ENCODE measurements at places on chromosomes 4 and X. TPM values are rescaled to one million over a fixed set of nuclear protein-coding genes. Genes with fewer than 3 reads are reported as not detected.
A peak's percentile ranks its signal among the peaks of the same experiment; 100 is the strongest.

- DNase-seq: no peak
Measured at GRCh38 chrX:124010566-124010965, 49.1 kb downstream of the STAG2 start.

- DNase-seq: peak; percentile 99
Measured at GRCh38 chr4:102429553-102429952, 71.6 kb upstream of the NFKB1 start.

DNA sequence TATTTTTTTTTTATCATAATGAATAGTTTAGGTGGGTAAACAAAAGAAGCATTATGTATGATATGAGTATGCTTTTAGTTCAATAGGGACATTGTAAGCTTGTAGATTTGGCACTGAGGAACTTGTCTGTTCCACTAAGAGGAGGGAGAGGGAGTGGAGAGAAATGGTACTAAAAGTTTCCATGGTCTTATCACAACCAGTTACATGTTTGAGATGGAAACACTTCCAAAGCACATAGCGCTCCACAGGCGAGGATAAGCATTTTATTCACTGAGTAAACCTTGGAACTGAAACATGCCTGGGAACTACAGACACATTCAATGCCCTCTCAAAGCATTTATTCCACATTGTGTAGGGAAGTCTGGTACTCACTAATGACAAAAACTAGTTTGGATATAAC is 15.5 kb downstream of the MYOZ2 start:
- no peak for DNase-seq

DNA sequence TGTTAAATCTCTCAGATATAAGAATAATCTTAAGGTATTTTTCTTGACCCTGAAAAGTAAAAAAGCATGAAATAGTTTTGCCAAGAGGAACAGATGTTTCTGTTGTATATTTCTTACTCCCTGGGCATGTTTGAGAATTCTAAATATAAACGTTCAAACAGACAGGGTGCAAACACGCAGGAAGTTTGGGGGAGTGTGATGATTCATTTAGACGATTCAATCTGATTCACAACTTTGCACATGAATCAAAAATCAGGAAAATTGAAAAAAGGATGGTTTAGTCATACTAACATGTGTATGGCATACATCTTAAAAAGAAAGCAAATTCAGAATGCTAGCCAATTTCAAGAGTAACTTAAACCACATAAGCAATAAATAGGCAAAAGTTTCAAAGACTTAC is 340.3 kb upstream of the GRID2 start:
- DNase-seq: peak; percentile 67

DNA sequence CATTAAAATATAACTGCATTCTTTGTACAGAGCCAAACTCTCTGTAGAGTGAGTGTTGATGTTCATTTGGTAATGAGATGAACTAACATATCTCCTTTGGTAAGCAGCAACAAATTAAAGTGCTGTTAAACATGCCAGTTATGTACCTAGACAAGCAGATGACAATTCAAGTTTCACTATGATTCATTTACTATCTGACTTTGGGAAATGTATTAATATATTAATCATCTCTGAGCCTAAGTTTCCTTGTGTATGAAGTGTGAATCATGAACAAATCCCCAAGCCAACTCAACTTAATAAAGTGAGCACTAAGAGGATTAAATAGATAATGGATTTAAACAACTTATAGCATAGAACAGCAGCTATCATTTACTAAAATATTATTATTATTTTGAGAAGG is 1044.2 kb downstream of the GLUD2 start:
- DNase-seq: no peak

ARMCX4 gene
- 3.4 TPM for polyA plus RNA-seq

KLF8 gene
- 3.4 TPM for polyA plus RNA-seq

- DNase-seq: no peak
Measured at GRCh38 chrX:109783701-109784079, 50.6 kb upstream of the ACSL4 start.

GRCh38 chr4:8597319-8597718 is 4.8 kb downstream of the CPZ start:
- no peak for DNase-seq

DNA sequence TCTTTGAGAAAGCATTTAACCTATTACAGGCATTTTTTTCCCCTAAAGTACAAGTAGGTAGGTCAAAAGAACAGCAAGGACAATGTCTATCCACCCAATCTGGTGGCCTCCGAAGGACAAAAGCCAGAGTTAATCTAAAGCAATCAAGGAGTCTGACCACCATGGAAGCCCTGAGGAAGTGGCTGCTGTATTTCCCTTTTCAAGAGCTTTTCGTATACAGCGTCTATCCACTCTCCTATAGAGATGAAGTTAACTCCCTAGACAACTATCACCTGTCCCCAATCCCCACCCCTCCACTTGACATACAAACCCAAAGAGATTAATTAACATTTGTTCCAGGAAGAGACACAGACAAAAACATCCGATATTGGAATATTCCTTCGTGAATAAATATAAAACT is 85.5 kb downstream of the SNCA start:
- no peak for DNase-seq

GASK1B gene
- polyA plus RNA-seq: 51.6 TPM

- peak; percentile 50 for DNase-seq
Measured at GRCh38 chr4:168863719-168864647, 146.1 kb downstream of the CBR4 start.

GRCh38 chrX:22689290-22689689 is 310.5 kb upstream of the DDX53 start:
- DNase-seq: no peak

DNA sequence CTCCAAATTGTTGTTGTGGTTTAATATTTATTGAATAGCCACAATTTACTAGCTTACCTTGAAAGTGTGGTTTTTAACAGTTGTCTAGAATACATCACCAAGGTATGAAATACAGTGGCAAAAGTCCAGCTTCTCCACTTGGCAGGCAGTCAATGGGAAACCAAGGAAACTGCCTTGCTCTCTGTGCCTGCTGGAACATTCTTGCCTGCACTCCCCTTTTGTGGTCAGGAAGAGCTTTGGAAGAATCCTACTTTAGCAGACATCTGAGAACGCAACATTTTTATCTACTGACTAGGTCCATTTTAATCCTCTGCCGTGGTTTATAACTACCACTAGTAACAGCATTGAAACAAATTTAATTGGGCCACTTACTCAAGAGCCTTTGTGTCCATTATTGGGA is 64.5 kb downstream of the TENM3 start:
- peak; percentile 90 for DNase-seq

DNA sequence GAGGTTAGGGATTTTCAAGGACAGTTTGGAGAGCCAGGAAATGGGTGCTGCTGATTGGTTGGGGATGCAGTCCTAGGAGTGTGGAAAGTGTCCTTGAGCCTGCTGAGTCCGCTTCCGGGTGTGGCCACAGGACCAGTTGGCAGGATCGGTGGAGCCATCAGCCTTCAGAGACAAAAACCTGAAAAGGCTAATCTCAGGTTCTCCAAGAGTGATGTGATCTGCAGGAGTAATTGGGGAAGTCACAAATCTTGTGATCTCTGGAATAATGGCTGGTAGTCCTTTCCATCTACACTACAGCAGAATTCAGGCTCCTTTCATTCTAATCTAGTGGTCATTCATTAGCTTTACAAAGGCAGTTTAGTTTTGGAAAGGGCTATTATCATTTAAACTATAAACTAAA is 55.9 kb upstream of the BMP2K start:
- no peak for DNase-seq

GRCh38 chrX:85619962-85620361 is 240.5 kb upstream of the POF1B start:
- DNase-seq: no peak

DNA sequence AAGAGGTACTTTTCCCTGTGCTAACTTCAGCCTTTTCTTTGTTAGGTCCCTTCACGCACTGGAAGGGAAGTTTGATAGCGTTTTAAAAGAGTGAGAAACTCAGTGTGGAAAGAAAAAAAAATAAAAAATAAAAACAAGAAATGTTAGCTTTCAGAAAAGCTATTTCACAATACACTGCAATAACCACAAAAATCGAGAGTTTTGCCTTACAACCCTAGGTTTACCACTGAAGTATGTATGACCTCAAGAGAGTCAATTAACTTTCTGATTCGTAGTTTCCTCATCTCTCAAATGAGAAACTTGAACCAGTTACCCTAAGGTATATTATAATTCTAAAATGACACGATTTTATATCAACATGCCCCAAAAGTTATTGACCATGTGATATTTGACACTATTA is 93.9 kb upstream of the JADE1 start:
- peak; percentile 84 for DNase-seq

POU3F4 gene
- not detected for polyA plus RNA-seq

BEX3 gene
- 433 TPM for polyA plus RNA-seq

- no peak for DNase-seq
Measured at GRCh38 chr4:2579910-2580309, 43.5 kb downstream of the FAM193A start.

- no peak for DNase-seq
Measured at GRCh38 chr4:8577972-8578371, 2.2 kb upstream of the GPR78 start.

GRCh38 chr4:85587952-85588351 is 113.0 kb downstream of the ARHGAP24 start:
- no peak for DNase-seq

PASD1 gene
- polyA plus RNA-seq: not detected

DNA sequence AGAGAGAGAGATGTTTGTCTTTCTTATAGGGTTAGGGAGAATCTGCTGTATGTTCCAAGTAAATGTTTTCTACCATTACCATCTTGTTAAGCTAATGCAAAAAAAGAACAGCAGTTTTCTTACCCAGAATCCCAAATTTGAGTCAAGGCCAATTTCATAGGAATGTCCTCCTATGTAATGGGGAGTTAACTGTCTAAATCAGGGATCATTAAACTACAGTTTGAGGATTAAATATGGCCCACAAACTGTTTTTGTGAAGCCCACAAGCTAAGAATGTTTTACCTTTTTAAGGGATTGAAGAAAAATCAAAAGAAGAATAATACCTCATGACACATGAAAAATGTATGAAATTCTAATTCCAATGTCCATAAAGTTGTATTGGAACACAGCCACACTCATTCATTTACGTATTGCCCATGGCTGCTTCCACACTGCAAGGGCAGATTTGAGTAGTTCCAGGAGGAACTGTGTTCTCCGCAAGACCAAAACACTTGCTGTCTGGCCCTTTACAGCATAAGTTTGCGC is 113.2 kb upstream of the SPRY1 start:
- DNase-seq: no peak

DNA sequence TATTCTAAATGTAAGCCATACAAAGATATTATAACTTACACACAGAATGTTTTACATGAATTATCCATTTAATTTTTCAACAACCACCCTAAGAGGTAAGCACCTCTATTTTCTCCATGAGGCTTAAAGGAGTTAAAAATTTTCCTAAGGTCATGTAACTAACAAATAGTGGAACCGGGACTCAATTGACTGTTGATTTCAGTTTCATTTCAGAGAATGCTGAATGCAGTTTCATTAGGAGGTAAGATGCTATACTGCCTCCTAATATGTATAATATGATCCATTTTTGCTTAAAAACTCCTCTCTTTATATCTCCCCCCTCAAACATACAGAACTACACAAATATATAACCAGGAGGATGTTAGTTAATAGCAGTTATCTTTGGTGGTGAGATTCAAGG is 29.1 kb downstream of the PHKA1 start:
- DNase-seq: no peak

- DNase-seq: peak; percentile 6
Measured at GRCh38 chrX:106168107-106168506, at the start of gene PWWP3B. Gene PWWP3B (plus strand): TSS chrX:106168305. CDS start chrX:106205433, 37,128 bp downstream.

DNA sequence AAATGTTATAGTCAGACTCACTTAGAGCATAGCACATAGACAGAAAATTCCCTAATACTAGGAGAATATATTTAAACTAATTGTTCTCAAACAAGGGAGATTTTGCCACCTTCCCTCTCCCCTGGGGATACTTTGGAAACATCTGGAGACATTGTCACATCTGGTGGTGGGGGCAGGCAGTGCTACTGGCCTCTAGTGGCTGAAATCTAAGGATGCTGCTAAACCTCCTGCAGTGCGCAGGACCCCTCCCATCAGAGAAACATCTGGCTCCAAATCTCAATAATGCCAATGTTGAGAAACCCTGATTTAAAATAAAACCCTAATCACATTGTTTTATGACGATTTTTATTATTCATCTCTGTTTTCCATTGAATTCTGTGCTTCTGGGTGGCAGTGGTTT is 244.9 kb downstream of the FRMPD4 start:
- DNase-seq: no peak

DNA sequence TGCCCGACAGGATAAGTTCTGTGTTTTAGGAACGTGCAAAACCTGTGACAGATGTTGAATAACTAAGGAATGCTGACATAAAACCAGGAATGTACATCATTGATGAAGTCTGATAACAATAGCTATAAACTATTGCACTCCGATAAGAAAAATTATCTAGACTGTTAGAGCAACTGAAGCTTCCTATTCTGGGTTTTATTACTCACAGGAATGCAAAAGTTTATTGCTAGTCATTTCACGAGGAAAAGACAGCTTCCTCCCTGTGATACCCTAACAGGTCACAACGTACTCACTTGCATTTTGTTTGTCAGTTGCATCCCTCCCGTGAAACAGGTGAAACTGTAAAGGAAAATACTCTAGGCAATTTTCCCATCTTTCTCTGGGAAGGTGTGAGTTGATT is 65.9 kb downstream of the CLDN22 start:
- DNase-seq: no peak
